Spinal cord (tissue), 10 donors: ENCODE measurements at places on chromosomes 13 and 19. TPM values are rescaled to one million over a fixed set of nuclear protein-coding genes. Genes with fewer than 3 reads are reported as not detected.

- no peak overlapping the region for H3K4me3 ChIP-seq
- no peak overlapping the region for H3K27ac ChIP-seq
- H3K27me3 ChIP-seq, result no peaks in the 10 kb centered on the region
- H3K36me3 ChIP-seq, result no peaks in the 10 kb centered on the region
- DNase-seq, result no peak
Observed at GRCh38 chr13:73224703-73225102, 165.9 kb downstream of the KLF5 start.

DNA sequence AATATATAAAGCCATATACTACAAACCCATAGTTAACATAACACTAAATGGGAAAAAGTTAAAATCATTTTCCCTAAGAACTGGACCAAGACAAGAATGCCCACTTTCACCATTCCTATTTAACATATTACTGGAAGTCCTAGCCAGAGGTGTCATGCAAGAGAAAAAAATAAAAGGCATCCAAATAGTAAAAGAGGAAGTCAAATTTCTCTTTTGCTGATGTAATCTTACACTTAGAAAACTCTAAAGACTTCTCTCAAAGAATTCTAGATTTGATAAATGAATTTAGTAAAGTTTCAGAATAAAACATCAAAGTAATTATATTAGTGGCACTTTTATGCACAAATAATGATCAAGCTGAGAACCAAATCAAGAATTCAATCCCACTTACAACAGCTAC, 678.9 kb upstream of the SLITRK5 start:
- no peak for DNase-seq
- H3K4me3 ChIP-seq, result no peak overlapping the region
- H3K36me3 ChIP-seq, result no peaks in the 10 kb centered on the region

DNA sequence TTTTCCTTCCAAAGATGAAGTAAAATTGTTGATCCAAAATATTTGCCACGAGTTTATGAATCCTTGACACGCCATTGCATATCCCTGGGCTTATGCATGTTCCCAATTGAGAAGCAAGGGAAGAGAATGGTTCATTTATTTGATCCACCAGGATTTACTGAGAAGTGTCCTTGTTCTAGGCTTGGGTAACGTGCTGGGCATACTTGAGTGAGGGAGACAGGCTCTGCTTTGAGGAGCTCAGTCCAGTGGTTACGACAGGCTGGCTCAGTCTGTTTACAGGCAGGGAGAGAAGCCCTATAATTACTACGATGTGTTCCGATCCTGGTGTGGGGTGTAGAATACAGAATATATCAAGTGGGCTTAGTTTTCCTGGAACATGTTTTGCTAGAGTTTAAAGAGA, 6.3 kb upstream of the PNMA8C start:
- H3K27ac ChIP-seq, result peak overlapping the region; percentile 57
- H3K4me3 ChIP-seq, result no peak overlapping the region
- no peaks in the 10 kb centered on the region for H3K36me3 ChIP-seq

- no peaks in the 10 kb centered on the region for H3K36me3 ChIP-seq
- H3K4me1 ChIP-seq, result no peaks in the 10 kb centered on the region
- H3K4me3 ChIP-seq, result no peak overlapping the region
- H3K27me3 ChIP-seq, result no peaks in the 10 kb centered on the region
- no peak overlapping the region for H3K27ac ChIP-seq
Observed at GRCh38 chr13:97205982-97206381, 16.2 kb upstream of the MBNL2 start.

- no peak for DNase-seq
- H3K36me3 ChIP-seq, result no peaks in the 10 kb centered on the region
- no peaks in the 10 kb centered on the region for H3K4me1 ChIP-seq
- H3K27ac ChIP-seq, result no peak overlapping the region
Observed at GRCh38 chr19:38784224-38784623, 4.8 kb upstream of the LGALS7B start.

DNA sequence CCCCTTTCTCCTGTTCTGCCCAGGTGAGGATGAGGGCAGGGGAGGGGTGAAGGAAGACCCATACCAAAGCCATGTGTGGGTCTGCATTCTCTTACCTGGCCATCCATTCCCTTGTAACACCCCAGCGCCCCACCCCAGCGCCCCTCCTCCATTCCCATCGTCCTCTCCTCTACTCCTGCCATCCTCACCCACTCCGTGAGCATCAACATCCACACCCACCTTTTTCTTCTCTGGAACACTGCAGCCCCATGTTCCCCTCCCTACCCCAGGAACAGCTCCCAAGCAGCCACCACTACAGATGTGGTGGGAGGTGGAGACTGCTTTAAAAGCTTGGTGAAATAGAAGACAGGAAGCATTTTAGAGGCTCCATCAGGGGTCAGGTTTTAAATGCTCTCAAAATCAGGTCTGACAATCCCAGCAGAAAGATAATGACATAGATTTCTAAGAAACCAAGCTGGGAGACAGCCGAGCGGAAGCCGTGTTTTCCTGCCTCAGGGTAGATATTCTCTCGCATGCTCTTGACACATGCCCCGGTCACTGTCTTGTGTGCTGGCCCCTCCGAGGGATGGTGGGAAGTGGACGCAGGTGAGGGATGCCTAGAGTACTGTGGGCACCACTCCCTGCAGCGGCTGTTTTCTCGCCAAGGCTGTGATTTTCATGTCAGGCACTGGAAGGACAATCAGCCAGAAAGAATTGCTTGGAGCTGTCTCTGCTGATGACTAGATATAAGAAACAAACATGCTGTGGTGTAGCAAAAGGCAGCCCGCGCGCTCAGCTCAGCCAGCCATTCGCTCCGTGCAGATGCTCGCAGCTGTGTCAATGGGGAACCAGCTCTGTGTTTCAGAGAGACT, 9.8 kb downstream of the MEDAG start:
- peaks cover 12% of the 10 kb centered on the region for H3K4me1 ChIP-seq
- H3K4me3 ChIP-seq, result no peak overlapping the region
- DNase-seq, result peak; percentile 87
- no peaks in the 10 kb centered on the region for H3K27me3 ChIP-seq
- H3K27ac ChIP-seq, result no peak overlapping the region

GRCh38 chr19:55304279-55304978, 20.6 kb downstream of the BRSK1 start:
- no peaks in the 10 kb centered on the region for H3K27me3 ChIP-seq
- peaks cover 80% of the 10 kb centered on the region for H3K36me3 ChIP-seq
- no peak overlapping the region for H3K27ac ChIP-seq
- peaks cover 16% of the 10 kb centered on the region for H3K4me1 ChIP-seq

GRCh38 chr19:35911790-35912189, 3.7 kb upstream of the TYROBP start:
- no peak for DNase-seq
- peaks cover 10% of the 10 kb centered on the region for H3K4me1 ChIP-seq
- H3K27ac ChIP-seq, result no peak overlapping the region
- H3K36me3 ChIP-seq, result no peaks in the 10 kb centered on the region

- DNase-seq, result no peak
- H3K27me3 ChIP-seq, result peaks cover 22% of the 10 kb centered on the region
- peak overlapping the region; percentile 16 for H3K27ac ChIP-seq
- H3K4me3 ChIP-seq, result no peak overlapping the region
- peaks cover 54% of the 10 kb centered on the region for H3K4me1 ChIP-seq
- peaks cover 72% of the 10 kb centered on the region for H3K36me3 ChIP-seq
Observed at GRCh38 chr19:13103581-13104359, 1.1 kb upstream of the LYL1 start.

DNA sequence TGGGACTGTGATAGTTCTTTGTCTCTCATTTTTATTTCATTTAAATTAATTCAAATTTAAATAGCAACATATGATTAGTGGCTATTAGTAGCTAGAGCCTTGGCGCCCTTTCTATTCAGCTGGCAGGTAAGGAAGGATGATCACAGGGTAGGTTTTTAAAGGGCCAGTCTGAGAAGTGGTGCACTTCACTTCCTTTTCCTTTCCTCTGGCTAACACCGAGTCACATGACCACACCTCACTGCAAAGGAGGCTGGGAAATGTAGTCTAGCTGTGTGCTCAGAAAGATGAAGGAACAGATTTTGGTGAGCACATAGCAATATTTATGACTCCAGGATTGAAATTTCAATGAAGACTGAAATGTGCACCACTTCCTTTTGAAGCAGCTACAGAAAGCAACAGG, 128.7 kb downstream of the TSHZ3 start:
- H3K36me3 ChIP-seq, result no peaks in the 10 kb centered on the region
- no peak overlapping the region for H3K4me3 ChIP-seq
- no peak for DNase-seq
- no peak overlapping the region for H3K27ac ChIP-seq

- peaks cover 38% of the 10 kb centered on the region for H3K27me3 ChIP-seq
- H3K36me3 ChIP-seq, result peaks cover 10% of the 10 kb centered on the region
- peak within 1 kb of the TSS; percentile 33 for H3K27ac ChIP-seq
- peaks cover 33% of the 10 kb centered on the region for H3K4me1 ChIP-seq
- DNase-seq, result no peak
Observed at GRCh38 chr19:45498411-45499195, at the start of gene PPM1N. Gene PPM1N, plus strand, starts transcription at chr19:45498443. Its CDS starts 30 bp downstream, at chr19:45498473.

GRCh38 chr13:95924389-95924994, 128.7 kb downstream of the UGGT2 start:
- peaks cover 8% of the 10 kb centered on the region for H3K36me3 ChIP-seq
- H3K27me3 ChIP-seq, result no peaks in the 10 kb centered on the region
- DNase-seq, result no peak
- no peak overlapping the region for H3K27ac ChIP-seq
- H3K4me3 ChIP-seq, result no peak overlapping the region

DNA sequence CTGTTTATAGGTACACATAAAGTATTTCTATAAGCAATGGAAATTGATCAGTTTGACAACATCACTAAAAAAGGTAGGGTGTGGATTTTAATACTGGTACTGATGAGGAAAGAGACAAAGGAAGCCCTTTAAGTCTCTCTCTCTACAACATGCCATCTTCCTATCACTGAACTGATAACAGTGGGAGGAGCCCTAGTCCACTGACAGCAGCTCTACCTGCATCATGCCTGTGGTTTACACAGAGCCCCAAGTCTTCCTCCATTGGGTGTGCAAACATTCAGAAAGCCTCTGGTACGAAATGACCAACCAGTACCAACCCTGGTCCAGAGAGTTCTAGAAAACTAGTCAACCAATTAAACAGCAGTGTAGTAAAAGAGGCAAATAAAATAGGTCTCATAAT, 53.4 kb downstream of the KLF12 start:
- no peak overlapping the region for H3K27ac ChIP-seq
- H3K4me3 ChIP-seq, result no peak overlapping the region
- H3K27me3 ChIP-seq, result no peaks in the 10 kb centered on the region
- no peaks in the 10 kb centered on the region for H3K36me3 ChIP-seq

GRCh38 chr13:110716247-110716515, 2.7 kb downstream of the ING1 start:
- peak; percentile 6 for DNase-seq
- H3K27me3 ChIP-seq, result no peaks in the 10 kb centered on the region
- H3K27ac ChIP-seq, result peak overlapping the region; percentile 95

- H3K36me3 ChIP-seq, result peaks cover 9% of the 10 kb centered on the region
- no peak within 1 kb of the TSS for H3K27ac ChIP-seq
- DNase-seq, result no peak
- peaks cover 4% of the 10 kb centered on the region for H3K27me3 ChIP-seq
Observed at GRCh38 chr19:49335071-49335783, at the start of gene CD37. Gene CD37, plus strand, starts transcription at chr19:49335406. Its CDS starts 135 bp downstream, at chr19:49335541.

- peak within 1 kb of the TSS; percentile 73 for H3K4me3 ChIP-seq
- H3K4me1 ChIP-seq, result peaks cover 6% of the 10 kb centered on the region
- H3K27me3 ChIP-seq, result no peaks in the 10 kb centered on the region
- peak; percentile 52 for DNase-seq
- peak within 1 kb of the TSS; percentile 68 for H3K27ac ChIP-seq
- no peaks in the 10 kb centered on the region for H3K36me3 ChIP-seq
Observed at GRCh38 chr13:41960637-41961465, at the start of gene VWA8. Gene VWA8, minus strand, starts transcription at chr13:41961109. Its CDS starts 94 bp downstream, at chr13:41961015.

- no peaks in the 10 kb centered on the region for H3K27me3 ChIP-seq
- DNase-seq, result no peak
- no peaks in the 10 kb centered on the region for H3K36me3 ChIP-seq
Observed at GRCh38 chr13:38844581-38844980, 146.1 kb downstream of the STOML3 start.

DNA sequence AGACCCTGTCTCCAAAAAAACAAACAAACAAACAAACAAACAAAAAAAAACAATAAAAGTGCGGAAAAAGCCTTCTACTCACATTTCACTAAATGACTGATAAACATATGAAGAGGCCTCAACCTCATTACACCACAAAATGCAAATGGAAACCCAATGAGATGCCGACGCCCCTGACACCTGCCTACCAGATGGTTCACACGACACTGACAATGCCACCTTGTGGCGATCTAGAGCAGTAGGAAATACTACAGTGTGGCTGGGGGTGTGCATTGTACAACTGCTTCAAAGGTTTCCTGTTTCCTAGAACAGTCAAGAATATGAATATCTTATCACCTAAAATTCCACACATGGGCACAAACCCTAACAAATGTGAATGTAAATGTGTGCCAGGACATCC, 14.0 kb downstream of the SCGB2B2 start:
- H3K36me3 ChIP-seq, result no peaks in the 10 kb centered on the region

DNA sequence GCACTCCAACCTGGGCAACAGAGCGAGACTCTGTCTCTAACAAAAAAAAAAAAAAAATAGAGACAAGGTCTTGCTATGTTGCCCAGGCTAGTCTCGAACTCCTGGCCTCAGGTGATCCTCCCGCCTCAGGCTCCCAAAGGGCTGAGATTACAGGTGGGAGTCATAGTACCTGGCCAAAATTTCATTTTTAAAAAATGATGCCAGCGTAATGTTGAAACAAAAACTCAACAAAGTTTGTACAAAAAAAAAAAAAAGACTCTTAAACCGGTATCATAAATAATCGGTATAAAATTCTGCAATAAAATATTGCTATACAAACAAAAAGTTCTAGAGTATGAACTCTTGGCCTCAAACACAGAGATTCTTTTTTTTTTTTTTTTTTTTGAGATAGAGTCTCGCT, 3.5 kb downstream of the GMFG start:
- no peaks in the 10 kb centered on the region for H3K36me3 ChIP-seq
- H3K27ac ChIP-seq, result no peak overlapping the region
- no peak overlapping the region for H3K4me3 ChIP-seq
- H3K4me1 ChIP-seq, result peaks cover 6% of the 10 kb centered on the region

DNA sequence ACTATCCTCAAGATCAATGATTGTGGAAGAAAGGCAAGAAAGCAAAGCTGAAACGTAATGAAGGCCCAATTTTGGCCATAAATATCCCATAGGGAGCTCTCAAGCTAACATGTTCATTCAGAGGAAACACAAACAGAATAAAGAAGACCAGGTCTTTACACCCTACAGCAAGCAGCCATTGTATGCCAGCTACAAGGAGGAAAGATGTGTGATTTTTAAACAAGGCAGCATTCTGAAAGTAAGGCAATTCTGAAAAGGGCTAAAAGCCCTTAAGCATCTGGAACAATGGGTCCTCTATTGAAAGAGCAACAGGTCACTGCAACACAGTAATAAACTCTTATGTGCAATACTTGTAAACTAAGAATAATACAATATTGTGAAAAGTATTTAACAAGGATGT, 1002.4 kb downstream of the SLITRK1 start:
- H3K4me1 ChIP-seq, result no peaks in the 10 kb centered on the region
- H3K27ac ChIP-seq, result no peak overlapping the region
- H3K4me3 ChIP-seq, result no peak overlapping the region
- no peak for DNase-seq
- H3K27me3 ChIP-seq, result no peaks in the 10 kb centered on the region

GRCh38 chr19:10565028-10565566, 713 bp downstream of the KRI1 start:
- peaks cover 29% of the 10 kb centered on the region for H3K36me3 ChIP-seq
- no peaks in the 10 kb centered on the region for H3K27me3 ChIP-seq
- DNase-seq, result no peak

The PRSS57 gene
- 0.33 TPM for total RNA-seq

The EPSTI1 gene
- 4.6 TPM for total RNA-seq

The CNN1 gene
- 3.7 TPM for total RNA-seq

The SIAH3 gene
- 11.5 TPM for total RNA-seq

The FCAR gene
- not detected for total RNA-seq

The INSR gene
- 42.5 TPM for total RNA-seq

The PHLDB3 gene
- 13.1 TPM for total RNA-seq

The STARD13 gene
- 27.0 TPM for total RNA-seq

The ZNF837 gene
- 0.99 TPM for total RNA-seq

The ZFR2 gene
- total RNA-seq, result 7.7 TPM

The IL12RB1 gene
- total RNA-seq, result 0.50 TPM

The NLRP9 gene
- not detected for total RNA-seq

The PLIN4 gene
- 0.30 TPM for total RNA-seq

The AP1M2 gene
- 0.83 TPM for total RNA-seq
